ENCODE measurements at places on chromosomes 13 and 19. TPM values are rescaled to one million over a fixed set of nuclear protein-coding genes. Genes with fewer than 3 reads are reported as not detected.

- no peak for DNase-seq
Measured at GRCh38 chr13:75550159-75550567, 572 bp downstream of the UCHL3 start.

Gene ZIK1
- total RNA-seq = 4.1 TPM

DNA sequence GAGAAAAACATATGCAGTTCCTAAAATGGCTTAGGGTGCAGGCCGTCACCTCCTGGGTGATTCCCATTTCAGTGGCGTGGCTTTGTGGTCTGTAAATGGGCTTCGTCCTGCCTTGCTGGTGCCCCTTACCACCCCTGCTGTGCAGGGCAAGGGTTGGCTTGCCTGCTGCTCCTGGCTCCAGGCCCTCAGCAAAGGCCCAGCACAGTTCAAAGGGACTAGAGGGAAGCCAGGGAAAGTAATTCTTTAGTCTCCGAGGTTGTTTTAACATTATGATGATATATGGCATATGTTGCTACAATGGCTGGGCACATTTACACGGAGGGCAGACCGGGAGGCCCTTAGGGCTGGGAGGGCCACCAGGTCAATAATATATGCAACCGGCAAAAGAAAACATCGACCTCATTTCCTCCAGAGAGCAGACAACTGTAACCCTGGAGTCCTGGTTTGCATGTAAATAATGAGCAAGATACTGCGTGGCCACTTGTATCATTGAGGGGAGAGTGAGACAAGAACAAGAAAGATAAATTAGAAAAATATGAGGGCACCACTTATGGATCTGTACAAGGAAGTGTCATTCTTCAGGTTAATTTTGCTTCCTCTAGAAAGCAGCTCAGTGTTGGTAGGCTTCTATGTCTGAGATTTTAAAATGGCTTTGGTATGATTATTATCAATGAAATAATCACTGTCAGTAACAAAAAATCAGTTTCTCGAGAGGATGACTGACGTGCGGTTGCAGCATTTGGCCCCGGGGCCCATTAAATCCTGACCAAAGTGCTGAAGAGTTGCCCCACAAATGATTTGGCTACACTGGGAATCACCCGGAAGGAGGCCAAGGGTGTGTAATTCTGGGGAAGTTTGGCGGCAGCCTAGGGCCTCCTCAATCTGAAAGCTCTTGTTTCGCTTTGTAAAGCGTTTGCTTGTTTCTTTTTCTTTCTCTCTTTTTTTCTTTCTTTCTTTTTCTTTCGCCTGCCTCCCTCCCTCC, 32.8 kb upstream of the URI1 start:
- DNase-seq = no peak

Gene C13orf42
- total RNA-seq = not detected

Gene AMH
- total RNA-seq = 4.3 TPM

- no peak for DNase-seq
Measured at GRCh38 chr19:19549804-19550464, 11.9 kb downstream of the CILP2 start.

Gene WTIP
- 9.7 TPM for total RNA-seq

Gene CLDND2
- total RNA-seq = not detected

DNA sequence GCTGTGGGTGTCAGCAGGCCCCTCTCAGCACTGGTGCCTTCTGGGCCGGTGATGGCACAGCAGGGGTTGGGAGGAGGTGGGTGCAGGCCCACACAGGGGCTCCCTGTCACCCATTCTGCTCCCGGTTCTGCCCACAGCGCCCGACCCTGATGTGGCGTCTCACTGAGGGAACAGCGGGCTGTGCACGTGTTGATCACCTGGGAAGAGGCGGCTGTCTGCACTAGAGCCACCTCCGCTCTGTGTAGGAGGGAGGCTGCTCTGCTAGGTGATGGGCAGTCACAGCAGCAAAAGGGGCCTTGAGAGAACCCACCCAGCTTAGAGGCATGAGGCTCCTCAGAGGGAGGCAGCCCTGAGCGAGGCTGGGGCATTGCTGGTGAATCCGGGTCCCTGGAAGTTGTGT, 39.2 kb upstream of the TUBGCP3 start:
- no peak for DNase-seq

- DNase-seq = no peak
Measured at GRCh38 chr19:51676566-51677083, 16.5 kb upstream of the SPACA6 start.

DNA sequence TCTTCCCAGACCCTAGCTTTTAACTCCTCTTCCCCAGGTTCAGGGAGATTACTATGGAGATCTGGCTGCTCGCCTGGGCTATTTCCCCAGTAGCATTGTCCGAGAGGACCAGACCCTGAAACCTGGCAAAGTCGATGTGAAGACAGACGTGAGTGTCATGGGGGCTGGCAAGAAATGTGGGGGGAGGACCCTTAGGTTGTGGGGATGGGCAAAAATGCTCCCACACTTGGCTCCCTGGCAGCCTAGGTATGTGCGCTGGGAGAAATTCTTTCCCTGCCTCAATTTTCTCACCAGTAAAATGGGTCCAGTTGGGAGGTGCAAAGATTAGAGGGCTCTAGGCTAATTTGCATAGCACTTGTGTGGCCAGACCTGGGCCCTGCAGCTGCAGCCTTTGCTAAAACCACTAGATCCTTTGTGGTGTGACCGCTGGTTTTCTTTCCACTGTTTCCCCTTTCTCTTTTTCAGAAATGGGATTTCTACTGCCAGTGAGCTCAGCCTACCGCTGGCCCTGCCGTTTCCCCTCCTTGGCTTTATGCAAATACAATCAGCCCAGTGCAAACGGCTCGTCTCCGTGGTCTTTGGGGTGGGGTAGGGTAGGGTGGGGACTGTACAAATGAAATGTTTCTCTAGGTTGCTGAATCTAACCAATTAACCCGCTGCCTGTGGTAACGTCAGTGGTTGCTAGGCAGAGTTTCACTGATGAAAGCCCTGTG, 959 bp upstream of the RAB4B start:
- peak; percentile 95 for DNase-seq

DNA sequence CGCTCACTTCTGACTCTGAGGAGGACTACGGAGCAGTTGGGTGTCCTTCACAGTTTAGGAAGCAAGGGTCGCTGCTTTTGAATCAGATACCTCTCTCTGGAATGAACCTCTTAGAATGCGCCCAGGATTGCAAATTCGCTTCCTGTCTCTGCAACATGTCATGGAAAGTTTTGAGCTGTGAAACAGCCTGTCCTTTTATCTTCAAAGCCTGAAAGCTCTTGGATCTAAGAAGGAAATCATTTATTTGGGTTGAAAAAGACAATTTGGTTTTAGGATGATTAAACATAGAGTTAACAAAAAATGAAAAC, 134.1 kb downstream of the KATNAL1 start:
- no peak for DNase-seq

- DNase-seq = no peak
Measured at GRCh38 chr19:4012975-4013634, 5.6 kb downstream of the PIAS4 start.

Gene FUT6
- 1.4 TPM for total RNA-seq
